ENCODE measurements at places on chromosomes 11 and 22. TPM values are rescaled to one million over a fixed set of nuclear protein-coding genes. Genes with fewer than 3 reads are reported as not detected.
A peak's percentile ranks its signal among the peaks of the same experiment; 100 is the strongest.

The SCGB1A1 gene
- total RNA-seq: not detected

The MS4A8 gene
- total RNA-seq: not detected

The ABCC8 gene
- not detected for total RNA-seq

The SLC5A1 gene
- not detected for total RNA-seq

The TENM4 gene
- total RNA-seq: 0.19 TPM

The SCGB2A2 gene
- not detected for total RNA-seq

The CASP1 gene
- 3.1 TPM for total RNA-seq

The CCDC34 gene
- total RNA-seq: 35.8 TPM

DNA sequence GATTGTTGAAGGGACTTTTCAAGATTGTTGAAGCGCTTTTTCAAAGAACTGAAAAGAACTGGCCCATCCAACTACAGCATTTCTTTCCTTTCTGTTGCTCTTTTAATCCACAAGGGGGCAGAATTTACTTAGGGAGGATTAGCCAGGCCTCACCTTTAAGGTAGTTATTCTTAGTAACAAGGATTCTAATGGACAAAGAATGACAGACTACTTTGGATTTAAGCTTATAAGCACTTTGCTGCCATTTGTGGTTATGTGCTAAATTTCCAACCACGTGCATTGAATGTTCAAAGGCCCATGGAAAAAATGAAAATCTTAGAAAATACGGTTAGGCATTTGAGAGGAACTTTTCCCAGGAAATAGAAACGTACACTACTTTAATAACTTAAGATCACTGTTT, 49.5 kb upstream of the HSPA8 start:
- DNase-seq: peak; percentile 38

DNA sequence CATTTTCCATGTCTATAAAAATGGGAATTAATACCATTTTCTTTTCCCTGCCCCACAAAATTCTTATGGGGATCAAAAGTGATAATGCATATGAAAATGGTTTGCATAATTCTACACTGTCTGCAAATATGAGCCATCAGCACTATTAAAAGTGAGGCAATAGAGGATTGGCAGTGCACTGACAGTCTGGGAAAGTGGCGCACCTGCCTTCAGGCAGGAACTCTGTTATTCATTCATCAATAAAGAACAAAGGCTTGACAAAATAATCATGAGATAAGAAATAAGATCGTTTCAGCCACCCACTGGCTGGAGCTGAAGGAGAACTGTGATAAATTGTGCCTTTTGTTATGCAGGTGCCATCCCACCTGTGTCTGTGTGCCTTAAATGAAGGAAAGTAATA, 49.5 kb downstream of the ARFGAP2 start:
- no peak for DNase-seq

DNA sequence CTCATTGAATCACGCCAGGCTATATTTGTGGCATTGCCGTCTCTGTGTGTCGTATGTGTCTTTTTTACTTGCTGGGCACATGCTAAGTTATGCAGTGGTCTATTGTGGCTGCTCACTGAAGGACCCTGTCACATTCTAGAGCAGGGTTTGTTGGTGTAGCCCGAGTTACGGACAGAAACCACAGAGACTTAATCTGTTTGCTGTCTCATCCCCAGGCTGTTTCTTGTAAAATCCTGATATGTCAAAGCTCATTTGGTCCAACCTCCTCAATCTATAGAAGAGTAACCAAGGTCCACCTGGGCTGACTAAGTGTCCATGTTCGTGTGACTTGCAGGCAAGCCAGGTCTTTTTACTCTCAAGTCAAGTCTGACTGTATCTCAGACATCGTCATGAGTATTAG, 5.0 kb downstream of the DPF2 start:
- DNase-seq: no peak

- no peak for DNase-seq
Observed at GRCh38 chr11:6911948-6912347, 8.9 kb upstream of the OR2D3 start.

- DNase-seq: peak; percentile 73
Observed at GRCh38 chr11:35288817-35289541, 130.4 kb downstream of the SLC1A2 start.

GRCh38 chr11:134333946-134334345, 2.2 kb downstream of the GLB1L2 start:
- no peak for DNase-seq

DNA sequence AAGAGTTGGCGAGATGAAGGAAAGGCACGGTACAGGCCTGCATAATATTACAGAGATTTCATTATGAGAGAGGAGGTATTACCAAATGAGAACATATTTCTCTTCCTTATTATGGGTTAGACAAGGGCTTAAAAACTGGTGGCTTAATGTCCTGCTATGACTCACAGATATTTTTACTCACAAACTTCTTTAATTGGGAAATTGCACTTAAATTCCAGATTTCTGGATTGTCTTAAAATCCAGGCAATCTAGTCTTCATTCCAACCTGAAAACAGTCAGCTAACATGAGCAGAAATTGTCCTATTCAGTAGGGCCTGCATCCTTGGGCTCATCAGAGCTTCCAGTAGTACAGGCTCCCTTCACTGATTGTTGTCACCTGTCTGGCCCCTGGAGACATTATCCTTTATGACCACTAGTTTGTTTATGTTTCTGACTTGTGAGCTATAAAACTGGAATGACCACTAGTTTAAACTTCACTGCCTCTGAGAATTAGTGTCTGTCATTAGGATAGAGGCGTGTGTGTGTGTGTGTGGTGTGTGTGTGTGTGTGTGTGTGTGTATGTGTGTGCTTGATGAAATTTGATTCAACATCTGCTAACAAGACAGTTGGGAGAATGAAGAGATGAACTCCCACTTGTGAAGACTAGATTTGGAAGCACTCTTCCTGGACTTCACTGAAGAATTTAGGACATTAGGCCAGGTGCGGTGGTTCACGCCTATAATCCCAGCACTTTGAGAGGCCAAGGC, 25.1 kb downstream of the DBX1 start:
- no peak for DNase-seq

- no peak for DNase-seq
Observed at GRCh38 chr11:1875093-1875850, 16.4 kb downstream of the PRR33 start.

GRCh38 chr22:25142102-25142501, 57.6 kb upstream of the CRYBB3 start:
- no peak for DNase-seq

GRCh38 chr11:30990625-30991296, 378.8 kb downstream of the DCDC1 start:
- DNase-seq: no peak

DNA sequence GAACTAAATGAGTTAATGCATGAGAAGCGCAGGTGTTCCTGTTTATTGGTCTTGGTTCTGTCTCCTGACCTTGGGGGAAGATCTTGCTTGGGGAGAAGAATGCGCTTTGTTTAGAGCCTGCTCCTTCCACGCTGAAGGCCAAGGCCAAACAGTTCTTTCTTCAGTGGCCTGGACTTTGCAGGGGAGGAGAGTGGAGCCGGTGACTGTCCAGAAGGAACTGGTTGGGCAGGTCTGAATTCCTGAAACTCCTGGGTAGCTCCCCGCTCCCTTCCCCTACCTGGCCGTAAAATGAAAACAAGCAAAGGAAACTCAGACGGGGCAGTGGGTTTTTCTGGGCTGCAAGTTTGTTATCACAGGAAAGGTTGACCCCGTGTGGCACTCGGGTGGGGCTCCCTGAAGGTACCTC, 3.6 kb downstream of the ARHGAP8 start:
- no peak for DNase-seq

DNA sequence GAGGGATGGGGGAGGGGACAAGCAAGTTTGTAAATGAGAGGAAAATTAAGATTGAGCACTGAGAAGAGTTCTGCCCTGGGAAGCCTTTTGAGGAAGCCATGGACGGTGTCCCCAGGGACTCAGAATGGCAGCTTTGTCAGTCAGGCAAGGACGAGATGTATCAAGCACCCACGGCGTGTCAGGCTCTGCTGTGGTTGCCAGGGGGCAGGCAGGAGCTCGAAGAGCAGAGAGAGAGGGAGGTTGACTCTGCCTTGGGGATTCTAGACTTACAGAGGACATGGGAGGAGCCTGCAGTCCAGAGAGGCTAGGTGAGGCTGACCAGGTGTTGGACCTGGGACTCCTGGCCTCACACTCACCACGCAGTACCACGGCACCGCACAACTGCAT, 29.1 kb upstream of the SYT7 start:
- DNase-seq: no peak

Data from A172 (cell line).